ENCODE measurements at places on chromosomes 1 and 21. TPM values are rescaled to one million over a fixed set of nuclear protein-coding genes. Genes with fewer than 3 reads are reported as not detected.

Gene CYYR1
- 20.8 TPM for total RNA-seq

Gene UBE2U
- not detected for total RNA-seq

Gene C1orf185
- not detected for total RNA-seq

Gene KRTAP19-3
- not detected for total RNA-seq

GRCh38 chr21:27570306-27570868 lies 603.5 kb upstream of the ADAMTS5 start:
- H3K4me1 ChIP-seq, result peaks cover 8% of the 10 kb centered on the region
- no peak overlapping the region for H3K27ac ChIP-seq
- no peaks in the 10 kb centered on the region for H3K27me3 ChIP-seq
- no peak for DNase-seq

GRCh38 chr1:155984341-155984740 lies 6.0 kb upstream of the ARHGEF2 start:
- DNase-seq, result no peak
- H3K4me3 ChIP-seq, result no peak overlapping the region

DNA sequence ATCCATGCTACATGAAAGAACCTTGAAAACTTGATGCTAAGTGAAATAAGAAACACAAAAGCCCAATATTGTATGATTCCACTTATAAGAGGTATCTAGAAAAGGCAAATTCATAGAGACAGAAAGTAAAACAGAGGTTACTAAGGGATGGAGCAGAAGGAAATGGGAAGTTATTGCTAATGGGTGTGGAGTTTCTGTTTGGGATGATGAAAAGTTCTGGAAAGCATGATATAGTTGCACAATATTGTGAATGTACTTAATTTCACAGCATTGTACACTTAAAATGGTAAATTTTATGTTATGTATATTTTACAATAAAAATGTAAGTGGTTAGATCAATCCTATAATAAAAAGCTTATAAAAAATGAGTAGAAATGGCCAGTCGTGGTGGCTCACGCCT lies 1.6 kb upstream of the NECAP2 start:
- no peak for DNase-seq
- H3K4me1 ChIP-seq, result peaks cover 11% of the 10 kb centered on the region
- H3K27ac ChIP-seq, result no peak overlapping the region
- no peak overlapping the region for H3K4me3 ChIP-seq

DNA sequence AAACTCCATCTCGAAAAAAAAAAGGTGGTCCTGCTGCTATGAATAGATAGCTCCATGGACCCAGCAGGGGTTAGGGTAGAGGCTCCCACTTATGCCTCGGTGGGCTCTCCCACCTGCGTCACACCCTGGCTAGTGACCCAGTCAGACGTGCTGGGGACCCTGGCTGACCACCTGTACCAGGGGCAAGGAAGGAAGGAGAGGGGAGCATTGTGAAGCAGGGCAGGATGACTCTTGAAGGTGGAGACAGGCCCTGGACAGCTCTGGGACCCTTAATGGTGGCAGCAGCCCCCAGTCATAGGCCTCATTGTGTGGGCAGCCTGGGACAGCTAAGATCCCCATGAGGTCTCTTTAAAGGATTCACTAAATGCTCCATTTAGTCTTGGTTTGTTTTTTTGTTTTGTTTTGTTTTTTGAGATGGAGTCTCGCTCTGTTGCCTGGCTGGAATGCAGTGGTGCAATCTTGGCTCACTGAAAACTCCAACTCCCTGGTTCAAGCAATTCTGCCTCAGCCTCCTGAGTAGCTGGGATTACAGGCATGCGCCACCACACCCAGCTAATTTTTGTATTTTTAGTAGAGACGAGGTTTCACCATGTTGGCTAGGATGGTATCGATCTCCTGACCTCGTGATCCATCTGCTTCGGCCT lies 10.4 kb upstream of the SNAPIN start:
- DNase-seq, result no peak
- H3K27me3 ChIP-seq, result no peaks in the 10 kb centered on the region
- H3K4me1 ChIP-seq, result no peaks in the 10 kb centered on the region
- H3K27ac ChIP-seq, result peak overlapping the region; percentile 73

DNA sequence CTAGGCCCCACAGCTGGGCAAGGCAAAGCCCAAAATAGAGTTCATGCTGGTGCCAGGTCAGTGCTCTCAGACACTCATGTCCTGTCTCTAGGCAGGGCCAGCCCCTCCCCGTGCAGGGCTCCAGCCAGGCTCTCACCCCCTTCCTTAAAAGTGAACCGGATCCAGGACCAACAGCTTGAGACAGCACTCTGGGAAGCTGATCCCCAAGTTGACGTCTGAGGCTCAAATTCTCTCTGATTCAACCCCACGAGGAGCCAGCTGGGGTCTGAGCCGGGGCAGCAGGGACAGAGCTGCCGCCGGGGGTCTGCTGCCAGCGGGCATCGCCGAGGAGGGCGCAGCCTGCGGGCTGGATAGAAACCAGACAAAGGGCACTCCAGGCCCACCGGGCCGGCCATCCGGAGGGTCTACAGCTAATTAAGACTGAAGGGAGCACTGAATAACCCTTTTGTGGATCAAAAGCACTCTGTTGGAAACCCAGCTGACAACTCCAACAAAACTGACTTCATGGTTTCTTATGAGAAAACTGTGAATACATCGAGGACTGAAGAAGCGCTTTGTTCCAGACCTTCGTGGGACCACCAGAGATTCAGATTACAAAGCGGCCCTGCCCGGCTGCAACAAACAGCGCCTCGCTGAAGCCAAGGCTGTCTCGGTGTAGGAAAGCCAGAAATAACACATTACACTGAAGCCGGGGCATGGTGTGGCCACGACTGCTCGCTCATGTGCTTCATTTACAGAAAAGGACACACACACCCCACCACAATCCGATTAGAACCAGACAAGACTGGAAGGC lies 95.8 kb downstream of the PSMG1 start:
- peaks cover 4% of the 10 kb centered on the region for H3K27me3 ChIP-seq
- no peak overlapping the region for H3K4me3 ChIP-seq
- H3K27ac ChIP-seq, result no peak overlapping the region
